ENCODE measurements at places on chromosomes 4 and X. TPM values are rescaled to one million over a fixed set of nuclear protein-coding genes. Genes with fewer than 3 reads are reported as not detected.

Gene BEX5
- 5.8 TPM for total RNA-seq

Gene BRS3
- not detected for total RNA-seq

Gene CT45A5
- total RNA-seq = 1.2 TPM

Gene IQCM
- total RNA-seq = not detected

Gene MAGEB1
- total RNA-seq = not detected

Gene CT45A2
- total RNA-seq = not detected

Gene ZNF674
- total RNA-seq = 5.9 TPM

GRCh38 chr4:8834681-8835220 is 36.9 kb downstream of the HMX1 start:
- no peak for DNase-seq

DNA sequence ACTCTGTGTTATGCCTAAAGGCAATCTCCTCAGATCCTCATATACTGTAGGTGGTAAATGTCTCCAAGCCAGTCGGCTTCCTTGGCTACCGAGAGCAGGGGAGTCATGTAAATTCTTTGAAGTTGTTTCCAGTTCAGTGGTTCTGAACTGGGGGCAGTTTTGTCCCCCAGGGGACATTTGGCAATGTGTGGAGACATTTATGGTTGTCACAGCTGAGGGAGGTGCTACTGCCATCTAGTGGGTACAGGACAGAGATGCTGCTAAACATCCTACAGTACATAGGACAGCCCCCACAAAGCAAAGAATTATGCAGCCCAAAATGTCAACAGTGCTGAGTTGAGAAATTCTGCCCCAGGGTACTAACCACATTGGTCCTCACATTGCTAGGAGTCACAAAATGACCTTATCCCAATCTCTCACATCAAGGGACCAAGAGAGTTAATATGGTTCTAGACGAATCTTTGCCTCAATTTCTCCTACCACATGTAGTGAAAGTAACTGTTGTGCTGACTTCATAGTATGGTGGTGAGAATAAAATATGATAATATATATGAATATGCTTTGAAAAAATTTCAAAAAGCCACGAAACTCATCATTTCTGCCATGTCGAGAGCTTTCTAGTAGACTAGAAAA is 104.4 kb upstream of the ARHGAP24 start:
- DNase-seq = no peak

GRCh38 chrX:96563646-96564045 is 121.0 kb upstream of the DIAPH2 start:
- no peak for DNase-seq

DNA sequence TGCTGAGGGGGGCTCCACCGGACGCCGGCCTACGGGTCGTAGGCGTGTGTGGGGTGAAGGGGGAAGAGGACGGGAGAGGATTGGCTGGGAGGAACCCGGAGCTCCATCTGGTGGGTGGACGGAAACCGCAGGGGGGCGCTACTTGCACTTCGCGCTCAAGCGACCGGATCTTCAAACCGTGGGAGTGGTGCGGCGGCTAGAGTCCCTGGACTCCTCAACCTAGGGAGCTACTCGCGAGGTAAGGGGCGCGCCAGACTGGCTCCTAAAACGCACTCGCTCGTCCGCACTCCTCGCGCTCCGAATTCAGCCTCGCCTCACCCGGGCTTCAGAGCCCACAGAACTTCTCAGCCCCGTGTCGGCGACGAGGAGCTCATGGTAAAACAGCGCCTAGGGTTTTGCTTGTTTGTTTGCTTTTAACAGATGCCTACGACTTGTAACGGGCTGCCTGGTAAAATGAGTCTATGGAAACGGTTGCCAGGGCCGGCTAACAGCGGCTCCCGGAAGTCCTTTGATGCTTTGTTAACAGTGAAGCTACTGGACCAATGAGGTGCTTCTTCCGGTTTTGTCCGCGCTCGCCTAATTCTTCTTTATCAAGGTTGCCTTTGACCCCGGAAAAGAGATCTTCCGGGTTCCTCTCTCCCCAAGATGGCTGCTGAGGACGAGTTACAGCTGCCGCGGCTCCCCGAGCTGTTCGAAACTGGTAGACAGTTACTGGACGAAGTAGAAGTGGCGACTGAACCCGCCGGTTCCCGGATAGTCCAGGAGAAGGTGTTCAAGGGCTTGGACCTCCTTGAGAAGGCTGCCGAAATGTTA is at the start of gene IGBP1:
Gene IGBP1, plus strand, starts transcription at position 145 of the 813 bp plus-strand sequence. Its CDS starts 501 bp downstream, at position 646.
- DNase-seq = peak; percentile 89

DNA sequence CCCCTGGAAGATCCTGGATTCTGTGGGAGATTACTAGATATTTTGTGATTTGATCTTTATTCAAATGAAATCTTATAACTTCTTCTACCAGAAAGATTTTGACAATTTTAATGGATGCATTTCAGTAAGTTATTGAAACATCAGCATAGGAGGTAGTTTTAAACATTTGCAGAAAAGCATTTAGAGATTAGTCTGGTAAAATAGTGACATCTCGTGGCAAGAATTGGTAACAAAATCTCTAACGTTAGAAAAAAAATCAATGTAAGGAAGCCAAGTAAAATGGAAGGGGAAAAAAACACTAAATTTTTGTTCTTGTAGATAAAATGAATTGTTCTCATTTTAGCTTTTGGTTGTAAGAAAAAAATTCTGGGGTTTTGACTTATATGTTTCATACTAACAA is 73.3 kb downstream of the TASL start:
- no peak for DNase-seq

- DNase-seq = peak; percentile 86
Measured at GRCh38 chr4:8468746-8469535, 28.4 kb downstream of the TRMT44 start.

DNA sequence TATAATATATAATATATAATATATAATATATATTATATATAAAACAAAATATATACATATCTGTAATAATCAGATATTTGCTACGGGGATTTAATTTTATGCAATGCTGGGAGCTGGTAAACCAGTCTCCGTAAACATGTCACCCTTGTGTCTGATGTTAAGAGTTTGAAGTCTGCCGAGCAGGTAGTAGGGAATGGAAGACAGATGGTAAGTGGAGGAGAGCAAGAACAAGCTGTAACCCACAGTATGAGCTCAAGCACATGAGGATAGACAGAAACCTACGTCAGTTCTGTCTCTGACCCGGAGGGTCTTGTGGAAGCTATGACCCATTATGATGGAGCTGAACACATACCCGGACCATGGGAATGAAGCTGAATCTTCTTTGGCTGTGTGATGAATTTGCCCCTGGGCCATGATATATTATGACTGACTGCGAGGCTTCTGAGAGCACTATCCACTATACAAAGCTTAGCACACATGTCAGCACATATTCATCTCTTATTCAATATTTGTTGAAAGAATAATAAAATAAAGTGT is 46.2 kb downstream of the TIGD2 start:
- no peak for DNase-seq

GRCh38 chr4:10897076-10897475 is 212.5 kb upstream of the CLNK start:
- DNase-seq = no peak

DNA sequence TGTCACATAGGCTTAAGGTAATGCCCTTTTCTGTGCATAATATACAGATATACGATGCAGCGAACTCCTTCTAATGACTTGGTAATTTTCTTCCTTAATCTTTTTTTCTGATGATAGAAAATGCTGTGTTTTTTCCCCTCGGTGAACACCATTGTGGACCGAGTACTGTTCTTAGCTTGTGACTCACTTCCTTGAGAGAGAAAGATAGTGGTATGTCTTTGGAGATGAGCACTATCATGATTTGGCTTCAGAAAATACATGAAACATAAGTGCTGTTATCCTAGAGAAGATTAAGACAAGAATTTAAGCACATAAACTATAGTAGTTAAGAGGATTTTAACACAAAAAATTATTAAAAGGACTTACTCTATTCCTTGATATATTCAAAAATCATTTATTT is 63.9 kb downstream of the RS1 start:
- DNase-seq = no peak

DNA sequence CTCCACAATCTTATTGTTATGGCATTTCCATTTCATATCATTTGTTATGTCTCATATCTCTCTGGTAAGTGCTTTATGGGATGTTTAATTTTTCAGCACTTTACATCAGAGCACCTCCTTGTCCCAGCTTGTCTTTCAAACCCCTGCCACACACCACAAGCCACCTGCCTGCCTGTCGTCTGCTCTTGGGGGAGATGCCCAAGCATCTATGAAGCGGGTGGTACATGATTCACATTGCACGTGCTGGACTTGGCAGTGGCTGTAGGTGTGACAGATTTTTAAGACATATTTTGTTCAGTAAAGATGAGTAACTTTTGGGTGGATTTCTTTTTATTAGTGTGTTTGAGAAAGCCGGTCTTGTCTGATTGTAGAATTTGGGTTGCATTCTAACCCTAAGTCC is 14.2 kb upstream of the SPATA4 start:
- no peak for DNase-seq

DNA sequence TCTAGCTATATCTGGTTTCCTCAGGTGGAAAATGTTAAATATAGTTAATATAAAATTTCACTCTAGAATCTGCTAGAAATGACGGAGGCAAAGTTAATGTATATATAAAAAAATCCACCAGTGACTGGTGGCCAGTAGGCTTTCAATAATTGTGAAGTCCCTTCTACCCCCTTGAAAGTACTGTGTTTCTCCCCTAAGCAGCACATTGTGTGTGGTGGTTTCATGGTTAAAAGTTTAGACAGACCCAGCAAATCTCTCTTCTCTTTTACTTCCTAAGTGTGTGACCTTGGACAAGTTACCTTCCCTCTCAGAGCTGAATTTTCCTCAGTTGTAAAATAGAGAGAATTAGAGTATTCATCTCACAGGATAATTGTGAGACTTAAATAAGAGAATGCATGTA is 600 bp upstream of the HEPH start:
- no peak for DNase-seq

GRCh38 chr4:150181536-150181935 is 103.3 kb downstream of the DCLK2 start:
- no peak for DNase-seq

- DNase-seq = no peak
Measured at GRCh38 chrX:10110316-10110935, 46.3 kb upstream of the CLCN4 start.

Data from upper lobe of right lung (tissue), 1 donor.